ENCODE measurements at places on chromosomes 7 and 10.

DNA sequence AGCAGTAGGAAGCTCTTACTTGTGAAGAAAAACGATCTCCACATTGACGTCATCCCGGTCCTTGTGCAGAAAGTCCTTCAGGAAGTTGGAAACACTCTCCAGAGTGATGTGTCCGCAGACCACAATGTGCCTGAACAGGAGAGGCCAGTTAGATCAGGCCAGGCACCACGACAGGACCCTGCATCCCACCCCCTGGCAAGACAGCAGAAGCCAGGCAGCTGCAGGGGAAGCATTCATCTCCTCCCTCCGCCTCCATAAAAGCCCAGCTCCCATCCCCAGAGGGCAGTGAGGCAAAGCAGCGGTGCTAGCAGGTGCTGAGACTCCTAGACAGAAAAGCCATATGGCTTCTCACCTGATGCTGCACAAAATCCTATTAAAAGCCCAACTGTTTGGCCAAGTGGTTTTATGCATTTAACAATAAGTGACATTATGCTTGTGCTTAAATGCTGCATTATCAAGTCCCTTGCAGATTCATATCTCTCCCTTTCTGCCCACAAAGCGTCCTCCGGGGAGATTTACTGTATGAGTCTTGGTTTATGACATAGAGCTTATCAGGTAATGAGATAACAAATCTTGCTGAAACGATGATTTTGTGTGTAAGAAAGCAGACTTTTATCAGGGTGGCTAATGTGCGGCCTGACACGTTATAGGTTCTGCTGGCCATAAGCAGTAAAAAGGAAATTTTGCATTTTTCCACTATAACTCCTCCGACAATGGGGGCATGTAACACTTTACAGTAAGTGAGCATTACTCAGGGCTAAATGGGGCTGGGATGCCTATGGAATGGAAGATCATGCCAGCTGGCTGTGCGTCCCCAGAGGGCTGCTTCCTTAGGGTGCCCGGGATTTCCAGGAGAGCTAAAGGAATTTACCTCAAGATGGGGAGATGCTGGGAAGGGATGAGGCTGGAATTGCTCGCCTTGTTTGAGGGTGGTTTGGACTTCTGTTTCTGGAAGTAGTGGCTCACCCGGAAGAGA, 546.9 kb downstream of the KCNMA1 start:
- no peak for DNase-seq

- DNase-seq = no peak
These were observed 712 bp downstream of the ITPRIP start for GRCh38 chr10:104337521-104337984.

DNA sequence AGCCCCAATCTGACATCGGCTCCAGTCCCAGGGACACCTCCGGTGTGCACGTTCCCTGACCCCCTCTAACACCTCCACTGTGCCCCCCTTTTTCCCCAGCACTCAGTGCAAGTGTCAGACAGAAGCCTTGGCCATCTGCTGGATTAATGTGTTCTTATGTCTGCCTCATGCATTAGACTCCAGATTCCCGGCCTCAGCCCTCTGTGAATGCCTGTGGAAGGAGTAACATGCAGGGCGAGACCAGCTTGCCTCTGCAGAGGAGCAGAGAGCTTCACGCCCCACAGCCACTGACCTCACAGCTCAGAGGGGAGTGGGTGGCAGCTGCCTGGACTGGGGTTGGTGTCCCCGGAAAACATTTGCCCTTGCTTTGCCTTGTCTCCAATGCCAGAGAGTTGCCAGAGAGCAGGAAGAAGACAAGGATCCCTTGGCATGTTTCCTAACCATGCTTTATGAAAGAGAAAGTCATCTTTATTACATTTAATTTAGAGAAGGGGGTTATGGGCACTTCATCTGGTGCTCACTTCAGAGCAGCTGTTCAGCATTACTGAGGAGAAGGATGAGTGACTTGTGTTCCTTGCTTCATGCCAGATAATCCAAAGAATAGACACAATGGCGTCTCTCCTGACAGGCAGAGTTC, 91.6 kb upstream of the CXCL12 start:
- no peak for DNase-seq

DNA sequence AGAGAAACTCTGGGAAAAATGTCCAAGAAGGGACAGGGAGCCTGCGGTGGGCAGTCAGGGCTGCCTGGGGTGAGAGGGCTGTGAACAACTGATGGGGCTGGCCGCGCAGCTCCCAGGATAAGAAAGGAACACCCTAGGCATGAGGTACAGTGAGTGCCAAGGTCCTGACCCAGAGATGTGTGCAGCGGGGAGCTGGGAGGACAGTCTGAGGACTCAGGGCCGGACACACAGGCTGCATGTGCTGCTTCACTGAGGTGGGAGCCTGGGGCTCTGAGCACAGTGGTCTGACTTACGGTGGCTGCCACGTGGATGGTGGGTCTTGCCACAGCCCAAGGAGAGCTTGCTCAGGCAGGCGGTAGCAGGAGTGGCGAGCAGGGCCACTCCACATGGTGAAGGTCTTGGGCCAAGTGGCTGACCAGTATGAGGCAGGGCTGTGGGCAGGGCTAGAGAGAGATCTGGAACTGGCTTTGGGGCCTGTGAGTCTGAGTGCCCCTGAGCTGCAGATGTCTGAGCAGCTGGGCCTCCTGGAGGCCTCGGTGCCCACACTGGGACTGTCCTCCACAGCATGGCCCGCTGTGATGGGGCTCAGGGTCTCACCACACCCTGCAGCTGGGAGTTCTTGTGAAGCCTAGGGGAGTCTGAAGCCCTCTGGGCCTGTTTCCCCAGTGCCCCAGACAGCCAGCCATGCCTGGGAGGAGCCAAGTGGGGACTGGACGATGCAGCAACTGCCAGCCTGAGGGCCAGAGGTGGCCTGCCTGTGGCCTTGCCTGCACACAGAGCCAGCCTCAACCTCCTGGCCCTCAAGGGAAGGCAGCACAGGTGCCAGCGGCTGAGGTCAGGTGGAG, 60.3 kb downstream of the RASGEF1A start:
- no peak for DNase-seq

GRCh38 chr10:86506062-86506461, 15.5 kb downstream of the WAPL start:
- DNase-seq = no peak

- no peak for DNase-seq
These were observed 59.5 kb downstream of the HBP1 start for GRCh38 chr7:107228291-107228690.

DNA sequence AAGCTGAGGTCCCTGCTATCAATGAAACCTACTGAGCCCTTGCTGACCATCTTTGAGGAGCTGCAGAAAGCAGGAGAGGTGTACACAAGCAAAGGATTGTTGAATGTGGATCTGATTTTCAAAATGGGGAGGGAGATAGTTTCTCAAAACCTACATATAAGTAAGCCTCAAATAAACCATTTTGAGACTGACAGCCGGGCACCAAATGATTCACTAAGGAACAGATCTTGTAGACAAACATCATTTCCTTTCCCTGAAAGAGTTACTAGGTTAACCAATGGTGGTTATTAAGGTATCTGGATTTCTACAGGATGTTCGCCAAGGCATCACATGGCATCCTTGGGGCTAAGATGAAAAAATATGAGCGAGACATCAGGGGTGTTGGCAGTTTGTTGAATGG, 24.5 kb upstream of the RHOBTB1 start:
- DNase-seq = no peak

DNA sequence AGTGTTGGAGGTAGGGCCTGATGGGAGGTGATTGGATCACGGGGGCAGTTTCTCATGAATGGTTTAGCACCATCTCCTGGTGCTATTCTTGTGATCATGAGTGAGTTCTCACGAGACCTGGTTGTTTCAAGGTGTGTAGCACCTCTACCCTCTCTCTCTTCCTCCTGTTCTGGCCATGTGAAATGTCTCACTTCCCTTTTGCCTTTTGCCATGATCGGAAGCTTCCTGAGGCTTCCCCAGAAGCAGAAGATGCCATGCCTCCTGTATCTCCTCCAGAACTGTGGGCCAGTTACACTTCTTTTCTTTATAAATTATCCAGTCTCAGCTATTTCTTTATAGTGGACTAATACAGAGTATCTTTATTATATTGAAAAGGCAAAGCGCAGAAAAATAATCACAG, 90.1 kb downstream of the FAM171A1 start:
- no peak for DNase-seq

DNA sequence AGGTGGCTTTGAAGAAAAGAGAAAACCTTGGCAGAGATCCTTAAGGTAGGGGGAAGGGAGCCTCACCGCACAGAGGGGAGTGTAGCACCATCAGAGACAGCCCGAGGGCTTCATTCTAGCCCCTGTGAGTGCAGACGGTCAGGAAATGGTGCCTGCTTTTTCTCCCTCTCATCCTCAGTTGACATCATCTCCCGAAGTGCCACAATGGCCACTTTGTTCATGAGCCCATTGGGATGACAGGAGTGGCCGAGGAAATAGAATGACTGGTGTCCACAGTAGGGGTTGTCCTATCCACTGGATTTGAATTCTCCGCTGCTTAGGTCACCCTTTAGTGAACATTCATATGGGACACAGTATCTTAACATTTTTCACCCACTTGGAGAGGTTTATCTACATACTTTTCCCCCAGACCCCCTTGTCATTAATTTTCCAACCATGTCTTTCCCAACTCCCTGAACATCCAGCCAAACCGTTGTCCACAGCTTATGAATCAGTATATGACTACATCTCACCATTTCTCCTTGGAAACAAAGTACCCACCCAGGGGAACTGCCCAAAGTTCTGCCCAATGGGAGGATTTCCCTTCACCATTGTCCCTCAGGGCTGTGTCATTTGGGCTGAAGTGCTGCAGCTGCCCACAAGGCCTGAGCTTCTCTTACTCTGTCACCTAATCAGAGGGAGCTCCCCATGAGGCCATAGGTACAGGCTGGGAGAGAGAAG, 108.8 kb downstream of the ADCY1 start:
- DNase-seq = peak; percentile 33

DNA sequence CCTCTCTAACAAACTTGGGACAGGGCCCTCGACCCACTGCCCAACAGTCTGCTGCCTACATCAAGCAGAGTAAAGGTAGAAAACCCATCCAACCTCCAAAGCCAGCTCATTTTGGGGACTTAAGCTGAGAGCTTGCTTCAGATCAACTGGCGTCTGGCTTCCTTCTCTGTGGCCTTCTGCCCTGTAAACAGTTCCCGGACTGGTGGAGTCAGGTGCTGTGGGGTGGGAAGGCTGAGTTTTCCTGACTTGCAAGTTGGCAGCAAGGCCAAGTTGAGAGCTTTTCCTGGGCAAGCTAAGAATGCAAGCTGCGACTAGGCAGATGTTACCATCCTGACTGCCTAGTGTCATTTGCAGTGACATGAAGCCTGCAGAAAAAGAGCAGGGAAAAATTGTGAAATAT, 3.7 kb downstream of the GALNT17 start:
- no peak for DNase-seq

- DNase-seq = no peak
These were observed 200.0 kb upstream of the MKI67 start for GRCh38 chr10:128326251-128326650.

- DNase-seq = peak; percentile 27
These were observed 82.3 kb downstream of the HTR7 start for GRCh38 chr10:90775351-90776028.

- no peak for DNase-seq
These were observed 5.1 kb downstream of the BICC1 start for GRCh38 chr10:58517491-58518355.

All from fibroblast of skin of right biceps (primary cell).